ENCODE measurements at places on chromosomes 5 and 9.

DNA sequence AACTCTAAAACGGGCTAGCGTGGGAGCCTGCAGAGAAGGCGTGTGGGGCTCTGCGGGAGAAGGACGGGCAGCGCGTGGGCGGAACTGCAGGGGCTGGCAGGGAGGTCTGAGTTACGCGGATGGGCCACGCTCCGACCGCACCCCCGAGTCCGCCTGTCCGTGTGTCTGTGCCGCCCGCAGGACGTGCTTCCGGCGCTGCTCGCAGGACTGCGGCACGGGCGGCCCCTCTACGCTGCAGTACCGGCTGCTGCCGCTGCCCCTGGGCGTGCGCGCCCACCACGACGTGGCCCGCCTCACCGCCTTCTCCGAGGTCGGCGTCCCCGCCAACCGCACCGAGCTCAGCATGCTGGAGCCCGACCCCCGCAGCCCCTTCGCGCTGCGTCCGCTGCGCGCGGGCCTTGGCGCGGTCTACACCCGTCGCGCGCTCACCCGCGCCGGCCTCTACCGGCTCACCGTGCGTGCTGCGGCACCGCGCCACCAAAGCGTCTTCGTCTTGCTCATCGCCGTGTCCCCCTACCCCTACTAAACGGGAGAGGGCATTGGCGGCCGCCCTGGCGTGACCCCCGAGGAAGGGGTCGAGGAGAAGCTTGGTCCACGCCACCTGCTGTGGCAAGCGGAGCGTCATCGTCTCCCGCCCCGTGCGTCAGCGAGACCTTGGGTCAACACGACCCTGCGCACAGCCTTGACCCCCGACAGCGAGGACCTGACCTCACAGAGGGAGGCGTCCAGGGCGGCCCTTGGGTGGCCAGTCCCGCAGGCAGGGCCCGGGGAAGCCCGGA is 11.4 kb upstream of the ASS1 start:
- no peak for DNase-seq

DNA sequence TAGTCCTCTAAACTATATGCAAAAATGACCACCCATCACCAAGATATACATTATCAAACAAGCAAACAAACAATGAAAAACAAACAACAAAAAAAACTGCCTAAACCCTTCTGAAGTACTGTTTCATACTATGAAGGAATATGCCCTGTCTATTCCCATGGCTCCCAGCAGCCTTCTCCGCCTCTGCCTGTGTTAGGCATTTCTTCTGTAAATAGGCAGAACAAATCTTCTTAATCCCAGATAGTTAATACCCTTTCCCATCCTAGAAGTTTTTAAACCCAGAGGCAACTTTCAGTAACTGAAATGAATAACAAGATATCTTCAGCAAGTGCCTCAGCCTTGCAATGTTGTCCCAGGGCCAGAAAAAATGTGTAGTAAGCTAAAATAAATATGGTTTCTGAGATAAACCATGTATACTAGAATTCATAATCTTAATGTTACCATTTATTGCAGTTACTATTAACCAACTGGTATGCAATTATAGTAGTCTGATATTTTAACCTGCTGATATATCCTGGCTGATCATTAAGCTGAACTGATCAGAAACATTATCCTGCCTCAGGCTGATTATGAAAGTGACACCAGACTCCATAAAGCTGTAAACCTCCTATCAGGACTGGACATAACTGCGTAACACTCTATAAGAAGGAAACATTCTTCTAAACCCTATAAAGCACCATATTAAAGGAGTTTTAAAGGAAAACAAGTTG is 68.5 kb downstream of the ANKRD31 start:
- DNase-seq: no peak

GRCh38 chr5:133047404-133047803 is 4.4 kb upstream of the HSPA4 start:
- no peak for DNase-seq

DNA sequence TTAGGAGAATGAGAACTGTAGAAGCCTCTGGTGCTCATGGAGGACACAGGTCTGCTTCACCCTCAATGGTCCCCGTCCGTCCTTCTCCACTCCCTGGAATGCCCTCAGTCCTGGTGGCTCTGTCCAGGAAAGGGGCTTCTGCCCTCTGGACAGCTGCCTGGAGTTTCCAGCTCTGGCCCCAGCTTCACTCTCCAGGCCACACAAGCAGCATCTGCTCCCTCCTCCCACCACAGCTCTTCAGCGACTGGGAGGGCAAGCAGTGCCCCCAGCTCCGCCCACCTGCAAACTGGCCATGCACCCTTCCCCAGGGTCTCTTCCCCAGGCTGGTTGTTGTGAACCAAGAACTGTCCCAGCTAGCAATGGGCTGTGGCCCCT is 4.7 kb downstream of the SARDH start:
- no peak for DNase-seq

DNA sequence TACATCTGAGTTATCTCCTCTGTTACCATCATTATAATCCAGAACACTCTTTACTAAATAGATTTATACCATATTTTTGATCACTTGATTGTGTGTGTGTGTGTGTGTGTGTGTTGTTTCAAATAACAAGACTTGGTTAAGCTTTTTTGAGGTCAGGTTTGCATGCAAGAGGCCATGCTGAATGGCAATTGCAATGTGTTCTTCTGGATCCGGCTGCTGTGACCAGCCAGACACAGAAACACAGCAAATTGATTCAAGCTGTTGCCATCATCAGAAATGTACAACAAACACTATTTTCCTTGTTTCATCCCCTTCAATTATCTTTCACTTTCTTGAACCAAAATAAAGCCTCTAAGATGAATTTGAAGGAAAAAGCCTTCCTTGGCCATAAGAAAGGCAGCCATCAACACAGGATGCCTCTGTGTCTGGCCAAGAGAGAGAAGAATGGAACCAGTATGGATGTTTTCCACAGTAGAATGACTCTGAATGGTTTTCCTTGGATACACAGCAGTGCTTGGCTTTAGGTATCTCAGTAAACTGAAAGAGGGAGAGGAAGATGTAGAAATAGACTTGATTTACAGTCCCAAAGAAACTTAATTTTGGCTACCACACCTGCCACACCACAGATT is 53.9 kb downstream of the DPYSL3 start:
- no peak for DNase-seq

- no peak for DNase-seq
Measured at GRCh38 chr9:84238652-84239051, 101.9 kb downstream of the SLC28A3 start.

- DNase-seq: no peak
Measured at GRCh38 chr5:146633323-146633764, 117.4 kb upstream of the GPR151 start.

- no peak for DNase-seq
Measured at GRCh38 chr5:81140441-81140840, 92.7 kb upstream of the CKMT2 start.

GRCh38 chr5:2178528-2178927 is 295.8 kb upstream of the IRX4 start:
- no peak for DNase-seq

GRCh38 chr5:107282061-107282460 is 388.7 kb downstream of the EFNA5 start:
- no peak for DNase-seq

DNA sequence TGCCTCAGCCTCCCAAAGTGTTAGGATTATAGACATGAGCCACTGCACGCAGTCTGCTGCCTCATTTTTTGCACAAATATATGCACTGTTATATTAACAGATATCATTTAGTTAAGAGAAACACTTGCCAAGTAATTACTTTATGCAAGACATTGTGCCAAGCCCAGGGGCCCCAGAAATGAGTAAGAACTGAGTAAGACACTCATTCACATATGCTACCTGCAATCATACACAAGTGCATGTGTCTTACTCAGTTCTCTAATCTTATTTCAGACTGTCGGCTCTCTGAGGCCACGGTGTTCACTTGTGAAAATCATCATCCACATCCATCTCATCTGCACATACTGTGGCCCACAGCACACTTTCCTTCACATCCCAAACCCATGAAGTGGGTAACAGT is 16.0 kb downstream of the TRAF1 start:
- DNase-seq: no peak

DNA sequence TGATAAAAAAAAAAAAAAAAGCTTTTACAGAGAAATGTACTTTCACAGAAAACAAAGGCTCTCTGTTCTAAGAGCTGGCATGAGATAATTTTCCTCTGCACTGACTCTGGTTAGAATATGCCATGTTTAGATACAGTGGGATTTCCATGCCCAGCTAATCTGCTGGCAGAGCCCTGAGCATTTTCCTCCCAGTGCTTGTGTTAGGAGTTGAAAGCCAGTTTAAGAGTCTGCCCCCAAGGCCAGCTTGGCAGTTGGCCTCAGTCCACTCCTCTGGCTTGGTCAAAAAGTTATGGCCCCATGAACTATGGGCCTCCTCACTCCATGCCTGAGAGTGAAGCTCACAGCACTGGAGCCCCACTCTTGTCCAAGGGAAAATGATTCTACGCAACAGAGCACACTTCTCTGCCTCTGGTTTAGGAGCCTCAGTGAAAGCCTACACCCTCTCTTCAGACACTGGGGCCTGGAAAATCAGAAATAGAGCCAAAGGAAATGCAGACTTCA is 21.9 kb downstream of the MOCS2 start:
- DNase-seq: no peak

GRCh38 chr5:133926489-133927299 is 41.7 kb downstream of the C5orf15 start:
- no peak for DNase-seq

- DNase-seq: no peak
Measured at GRCh38 chr5:74576941-74577456, 63.5 kb downstream of the ENC1 start.

- DNase-seq: no peak
Measured at GRCh38 chr5:180396926-180397325, 43.8 kb upstream of the GFPT2 start.

- no peak for DNase-seq
Measured at GRCh38 chr9:135002802-135003201, 84.7 kb upstream of the OLFM1 start.

DNA sequence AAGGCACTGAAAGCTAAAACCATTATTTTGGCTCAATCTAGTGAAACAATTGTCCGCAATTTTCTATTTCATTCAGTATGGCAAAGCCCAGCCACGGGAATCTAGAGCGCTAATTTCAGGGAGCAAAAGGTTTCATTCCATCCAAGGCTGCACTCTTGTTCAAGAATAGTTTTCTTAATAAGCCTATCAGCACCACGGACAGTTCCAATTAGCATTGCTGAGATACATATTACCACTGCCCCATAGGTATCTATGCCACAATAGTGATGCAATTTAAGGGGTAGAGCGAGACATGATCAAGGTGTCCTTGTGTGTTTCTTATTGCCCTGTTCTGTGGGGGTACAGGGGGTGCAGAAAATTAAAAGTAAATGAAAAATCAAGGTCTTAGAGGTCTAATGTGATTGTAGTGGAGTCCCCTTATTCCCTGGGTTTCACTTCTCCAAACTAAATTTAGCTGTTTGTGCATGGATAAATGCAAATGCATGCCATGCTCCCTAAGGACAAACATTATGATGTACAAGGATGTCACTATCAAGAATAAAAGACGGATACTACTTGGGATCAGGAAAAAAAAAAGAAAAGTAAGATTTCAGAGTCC is 45.5 kb downstream of the SPOCK1 start:
- no peak for DNase-seq

DNA sequence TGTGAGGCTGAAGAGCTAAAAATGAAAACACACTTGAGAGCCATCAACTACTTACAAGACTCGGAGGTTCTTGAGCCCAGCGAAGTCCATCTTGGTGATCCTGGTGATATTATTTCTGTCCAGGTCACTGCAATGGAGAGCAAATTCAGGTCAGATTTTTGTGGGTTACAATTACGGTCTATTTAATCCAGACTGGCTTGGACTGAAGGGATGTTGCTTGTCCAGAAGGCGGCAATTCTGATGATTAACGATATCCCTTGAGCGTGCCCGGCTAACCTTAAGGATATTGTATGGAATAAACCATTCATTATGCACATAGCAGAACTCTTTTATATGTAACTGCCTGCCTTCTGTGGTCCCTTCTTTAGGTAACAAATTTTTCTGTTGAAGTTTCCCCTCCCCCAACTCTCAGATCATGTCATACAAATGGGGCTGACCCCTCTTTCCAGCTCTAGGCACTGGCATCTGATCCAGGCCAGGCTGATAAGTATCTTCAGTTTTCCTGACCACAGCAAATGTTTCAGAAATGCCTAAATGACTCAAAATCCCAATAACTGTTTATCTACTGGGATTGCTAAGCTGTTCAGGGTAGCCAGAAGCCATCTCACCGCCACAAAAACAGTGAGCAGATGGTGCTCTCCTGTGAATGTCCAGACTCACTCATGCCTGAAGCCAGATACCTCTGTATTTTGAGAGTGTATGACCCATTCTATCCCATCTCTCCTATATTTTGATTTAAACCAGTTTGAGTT is 49.4 kb downstream of the SLIT3 start:
- DNase-seq: no peak

DNA sequence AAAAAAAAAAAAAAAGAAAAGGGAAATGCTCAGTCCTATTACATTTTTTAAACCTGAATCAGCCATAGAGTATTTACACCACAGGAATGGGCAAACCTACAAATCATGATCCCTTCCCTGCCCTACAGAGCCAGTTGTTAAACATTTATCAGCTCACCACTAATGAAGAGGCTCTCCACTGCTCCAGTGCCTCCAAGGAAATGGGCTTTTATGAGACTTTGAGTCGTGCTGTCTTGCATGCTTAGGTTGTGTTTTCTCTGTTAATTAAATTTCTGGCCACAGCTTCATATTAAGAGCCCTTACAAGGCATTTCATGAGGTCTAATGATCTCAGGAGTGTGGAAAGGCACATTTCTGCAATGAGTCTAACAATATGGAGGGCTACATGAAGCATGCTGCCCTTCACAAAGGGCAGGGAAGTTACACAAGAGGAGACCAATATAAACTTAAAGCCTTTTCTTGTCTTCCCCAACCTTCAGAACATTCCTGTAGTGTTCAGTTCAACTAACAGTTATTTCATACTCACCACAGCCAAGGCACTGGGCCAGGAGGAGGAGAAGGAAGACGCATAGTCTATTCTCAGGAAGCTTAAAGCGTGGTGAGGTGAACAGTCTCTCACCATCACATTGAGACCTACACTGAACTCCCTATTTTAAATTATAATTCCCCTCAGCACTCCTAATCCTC is 140.1 kb upstream of the ABCA1 start:
- no peak for DNase-seq

DNA sequence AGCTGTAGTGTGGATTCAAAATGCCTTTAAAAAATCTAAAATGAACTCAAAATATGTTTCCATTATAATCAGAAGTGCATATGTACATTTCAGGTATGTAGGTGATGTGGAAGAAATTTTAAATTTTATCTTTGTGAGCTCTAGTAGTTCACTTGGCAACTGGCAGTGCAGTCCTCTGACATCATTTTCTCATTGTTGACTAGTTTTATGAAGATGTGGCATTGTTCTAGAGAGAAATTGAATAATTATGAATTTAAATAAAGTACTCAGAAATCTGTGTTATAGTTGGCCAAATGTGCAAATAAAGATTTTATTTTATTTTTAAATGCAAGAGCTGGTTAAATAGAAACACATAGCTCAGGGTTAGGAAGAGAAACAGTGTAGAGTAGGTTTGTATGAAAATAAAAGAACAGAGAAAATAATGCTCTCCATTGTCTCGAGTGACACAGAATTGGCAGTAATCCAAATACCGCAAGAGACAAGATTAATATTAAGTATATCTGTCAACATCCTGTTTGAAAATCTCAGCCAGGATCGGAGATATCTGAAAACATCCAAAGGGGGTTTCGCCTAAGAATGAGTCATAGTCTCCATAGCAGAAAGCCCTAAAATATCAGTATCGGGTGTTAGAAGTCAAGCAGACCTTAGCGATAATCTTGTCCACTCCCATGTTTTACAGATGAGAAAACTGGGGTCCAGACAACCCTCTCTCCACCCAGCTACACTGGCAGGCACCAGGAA is 189.4 kb downstream of the CCDC192 start:
- DNase-seq: no peak
